Caki2 (cell line): ENCODE measurements at places on chromosomes 7 and 10. TPM values are rescaled to one million over a fixed set of nuclear protein-coding genes. Genes with fewer than 3 reads are reported as not detected.

The SPDYE5 gene
- not detected in 2 replicates for total RNA-seq

The GPR15LG gene
- not detected in 2 replicates for total RNA-seq

The TMUB1 gene
- total RNA-seq = 63.7 and 67.2 TPM in 2 replicates

The SRRM3 gene
- total RNA-seq = 1.1 and 1.3 TPM in 2 replicates

The NYAP1 gene
- total RNA-seq = 0.87 and 3.6 TPM in 2 replicates

The GPC2 gene
- 1.4 and 1.6 TPM in 2 replicates for total RNA-seq

The MINDY4 gene
- 3.6 and 4.0 TPM in 2 replicates for total RNA-seq

The CFAP69 gene
- 0.14 and 0.68 TPM in 2 replicates for total RNA-seq

The SPRN gene
- not detected in 2 replicates for total RNA-seq

The SAMD9L gene
- total RNA-seq = 0.17 and 1.0 TPM in 2 replicates

The STEAP1B gene
- not detected in 2 replicates for total RNA-seq

The MSS51 gene
- 0.41 TPM in 1 of 2 replicates, not detected in the other for total RNA-seq

The FAM170B gene
- not detected in 2 replicates for total RNA-seq

The GIMAP4 gene
- not detected in 2 replicates for total RNA-seq

The INMT gene
- total RNA-seq = not detected in 2 replicates
